ENCODE measurements at places on chromosomes 12 and 14.

- no peak for DNase-seq
These were observed 28.6 kb upstream of the CEBPE start for GRCh38 chr14:23147676-23148075.

DNA sequence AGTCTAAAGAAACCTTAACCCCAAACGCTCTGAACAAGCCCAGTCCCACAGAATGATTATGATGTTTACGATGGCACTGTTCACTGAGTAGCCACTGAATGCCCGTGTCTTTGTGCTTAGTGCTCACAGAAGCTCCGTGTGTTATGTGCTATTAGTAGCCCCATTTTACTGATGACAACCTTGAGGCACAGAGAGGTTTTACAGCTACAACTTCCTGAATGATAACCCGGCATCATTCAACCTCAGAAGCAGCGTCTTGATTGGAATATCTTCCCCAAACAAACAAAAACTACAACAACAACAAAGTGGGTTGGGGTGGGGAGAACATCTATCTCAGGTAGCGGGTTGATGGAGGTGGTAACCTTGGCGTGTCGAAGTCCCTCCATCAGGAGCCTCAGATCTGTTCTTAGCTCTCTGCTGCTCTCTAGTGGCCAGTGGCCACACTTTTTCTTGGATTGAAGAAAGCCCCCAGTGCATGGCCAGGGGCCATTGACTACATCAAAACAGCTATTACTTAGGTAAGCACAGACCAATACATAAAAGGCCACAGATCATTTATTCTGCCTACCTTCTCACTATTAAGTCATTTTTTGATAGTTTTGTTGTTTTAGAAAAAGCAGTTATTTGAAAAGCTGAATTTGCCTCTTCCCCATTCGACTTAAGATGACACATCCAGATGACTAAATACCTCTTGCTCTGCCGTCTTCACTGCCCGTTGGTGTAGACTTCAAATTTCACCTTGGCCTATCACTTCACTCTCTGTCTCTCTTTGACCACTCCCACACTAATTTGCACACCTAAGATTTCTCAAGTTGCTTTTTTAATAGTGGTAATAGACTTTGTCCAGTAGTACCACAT is 376.9 kb downstream of the GALC start:
- DNase-seq, result peak; percentile 7

- no peak for DNase-seq
These were observed 33.6 kb downstream of the KCNA1 start for GRCh38 chr12:4943067-4943937.

DNA sequence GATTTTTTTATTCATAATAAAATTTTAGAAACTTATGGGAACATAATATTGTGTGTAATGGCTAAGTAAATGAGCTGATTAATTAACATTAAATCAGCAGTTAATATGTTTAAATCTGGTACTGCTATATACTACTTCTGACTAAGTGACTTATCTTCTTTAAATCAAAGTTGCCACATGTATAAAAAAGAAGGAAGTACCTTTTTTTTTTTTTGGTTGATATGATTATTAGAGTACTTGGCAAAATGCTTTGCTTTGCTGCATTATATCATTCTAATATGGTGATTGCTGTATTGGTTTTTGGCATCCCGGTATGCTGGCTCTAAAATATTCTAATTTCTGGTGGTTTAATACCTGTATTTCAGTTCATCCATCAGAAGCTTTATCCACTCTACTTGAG is 319.1 kb upstream of the RGS6 start:
- DNase-seq, result no peak

- DNase-seq, result no peak
These were observed 16.7 kb upstream of the GCH1 start for GRCh38 chr14:54919330-54919729.

- no peak for DNase-seq
These were observed 96.0 kb upstream of the PCED1B start for GRCh38 chr12:46983393-46983793.

- DNase-seq, result no peak
These were observed 133.8 kb upstream of the FOXN3 start for GRCh38 chr14:89550821-89551220.
